CD4-positive, alpha-beta T cell treated with Interferon gamma for 1 hour (primary cell): ENCODE measurements at places on chromosomes 7 and 10.

GRCh38 chr10:1130995-1131790, 75.0 kb downstream of the WDR37 start:
- no peak for DNase-seq

- peak; percentile 59 for DNase-seq
Observed at GRCh38 chr7:143408686-143409561, at the start of gene EPHA1. Gene EPHA1, minus strand, starts transcription at chr7:143408856. Its CDS starts 51 bp downstream, at chr7:143408805.

DNA sequence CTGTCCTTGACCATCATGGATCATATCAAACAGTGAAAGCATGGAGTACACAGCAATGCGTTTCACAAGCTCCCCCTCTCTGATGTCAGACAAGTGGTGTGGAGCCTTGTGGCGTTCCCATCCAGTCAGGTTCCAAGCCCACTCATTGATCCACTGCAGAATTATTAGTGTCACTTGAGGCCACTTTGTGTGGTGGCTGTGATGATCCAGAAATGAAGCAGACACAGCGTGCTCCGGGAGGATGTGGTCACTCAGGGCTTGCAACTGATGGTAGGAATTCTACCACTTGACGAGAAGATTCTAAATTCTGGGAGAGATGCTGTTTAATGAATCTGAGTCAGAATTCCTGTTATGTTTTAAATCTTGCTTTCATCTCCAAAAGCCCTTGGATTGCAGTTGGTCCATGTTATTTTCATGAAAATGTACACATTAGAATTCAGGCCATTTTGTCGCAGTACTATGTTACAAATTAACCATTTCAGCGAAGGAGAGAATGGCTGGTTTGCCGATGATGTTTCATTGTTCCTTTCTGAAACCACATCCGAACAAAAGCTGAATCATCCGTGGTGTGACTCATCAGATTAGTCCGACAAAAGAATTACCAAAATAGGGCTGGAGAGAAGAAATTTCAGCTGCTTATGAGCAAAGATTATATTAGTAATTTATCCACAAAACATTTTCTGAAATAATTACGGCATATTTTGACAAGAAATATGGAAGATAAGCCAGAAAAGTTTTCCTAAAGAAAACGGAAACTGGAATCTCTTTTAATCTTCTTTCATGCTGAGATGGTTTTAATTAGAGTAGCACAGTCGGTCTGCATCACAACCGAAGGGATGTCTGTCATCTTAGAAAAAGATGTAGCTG, 48.1 kb downstream of the INSYN2A start:
- no peak for DNase-seq

DNA sequence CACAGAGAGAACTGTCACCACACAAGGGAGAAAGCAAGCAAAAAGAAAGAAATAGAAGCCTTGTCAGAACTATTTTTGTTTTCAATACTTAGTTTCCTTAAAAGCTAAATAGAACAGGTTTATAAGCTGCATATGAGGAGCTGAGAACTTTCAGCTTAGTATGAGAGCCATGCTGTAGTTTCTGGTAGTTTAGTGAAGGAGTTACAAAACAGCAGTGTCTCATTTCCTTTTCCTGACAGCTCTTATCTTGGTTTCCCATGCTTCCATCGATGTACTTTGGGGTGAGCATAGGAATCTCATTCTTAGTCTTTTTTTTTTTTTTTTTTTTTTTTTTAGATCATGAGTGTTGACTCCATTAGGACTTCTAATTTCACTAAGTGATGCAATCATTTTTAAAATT, 8.6 kb upstream of the CHRM2 start:
- no peak for DNase-seq

GRCh38 chr7:2034291-2035201, 198.2 kb downstream of the MAD1L1 start:
- DNase-seq: no peak

- DNase-seq: no peak
Observed at GRCh38 chr10:341081-341740, 206.0 kb downstream of the ZMYND11 start.

GRCh38 chr7:150962290-150962552, 15.9 kb downstream of the KCNH2 start:
- no peak for DNase-seq

- DNase-seq: no peak
Observed at GRCh38 chr10:124242365-124242764, 149.0 kb upstream of the CHST15 start.

DNA sequence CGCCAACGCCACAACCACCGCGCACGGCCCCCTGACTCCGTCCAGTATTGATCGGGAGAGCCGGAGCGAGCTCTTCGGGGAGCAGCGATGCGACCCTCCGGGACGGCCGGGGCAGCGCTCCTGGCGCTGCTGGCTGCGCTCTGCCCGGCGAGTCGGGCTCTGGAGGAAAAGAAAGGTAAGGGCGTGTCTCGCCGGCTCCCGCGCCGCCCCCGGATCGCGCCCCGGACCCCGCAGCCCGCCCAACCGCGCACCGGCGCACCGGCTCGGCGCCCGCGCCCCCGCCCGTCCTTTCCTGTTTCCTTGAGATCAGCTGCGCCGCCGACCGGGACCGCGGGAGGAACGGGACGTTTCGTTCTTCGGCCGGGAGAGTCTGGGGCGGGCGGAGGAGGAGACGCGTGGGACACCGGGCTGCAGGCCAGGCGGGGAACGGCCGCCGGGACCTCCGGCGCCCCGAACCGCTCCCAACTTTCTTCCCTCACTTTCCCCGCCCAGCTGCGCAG, 424 bp downstream of the EGFR start:
- no peak for DNase-seq

DNA sequence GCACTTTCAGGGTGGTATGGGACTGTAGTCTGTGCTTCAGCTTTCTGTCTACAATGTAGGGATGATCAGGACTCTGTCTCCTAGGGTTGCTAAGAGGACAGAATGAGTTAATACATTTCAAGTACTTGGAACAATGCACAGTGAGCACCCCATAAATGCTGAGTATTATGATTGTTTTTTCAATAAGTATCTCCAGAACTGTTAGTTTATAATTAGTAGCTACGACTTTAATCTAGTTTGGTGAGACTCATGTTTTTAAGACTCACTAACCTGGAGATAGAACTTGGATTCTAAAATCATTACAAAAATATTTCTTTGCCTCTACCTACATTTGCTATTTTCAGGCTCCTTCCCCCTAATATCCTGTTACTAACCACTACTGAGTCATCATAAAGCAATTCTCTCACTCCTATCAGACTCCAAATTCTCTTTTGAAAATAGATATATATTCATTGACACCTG, 95.3 kb downstream of the CPED1 start:
- no peak for DNase-seq

- no peak for DNase-seq
Observed at GRCh38 chr7:135843214-135843613, 94.6 kb upstream of the FAM180A start.

GRCh38 chr10:72418679-72419078, 64.0 kb upstream of the DNAJB12 start:
- no peak for DNase-seq

GRCh38 chr10:101295261-101295660, 58.7 kb upstream of the BTRC start:
- DNase-seq: no peak

DNA sequence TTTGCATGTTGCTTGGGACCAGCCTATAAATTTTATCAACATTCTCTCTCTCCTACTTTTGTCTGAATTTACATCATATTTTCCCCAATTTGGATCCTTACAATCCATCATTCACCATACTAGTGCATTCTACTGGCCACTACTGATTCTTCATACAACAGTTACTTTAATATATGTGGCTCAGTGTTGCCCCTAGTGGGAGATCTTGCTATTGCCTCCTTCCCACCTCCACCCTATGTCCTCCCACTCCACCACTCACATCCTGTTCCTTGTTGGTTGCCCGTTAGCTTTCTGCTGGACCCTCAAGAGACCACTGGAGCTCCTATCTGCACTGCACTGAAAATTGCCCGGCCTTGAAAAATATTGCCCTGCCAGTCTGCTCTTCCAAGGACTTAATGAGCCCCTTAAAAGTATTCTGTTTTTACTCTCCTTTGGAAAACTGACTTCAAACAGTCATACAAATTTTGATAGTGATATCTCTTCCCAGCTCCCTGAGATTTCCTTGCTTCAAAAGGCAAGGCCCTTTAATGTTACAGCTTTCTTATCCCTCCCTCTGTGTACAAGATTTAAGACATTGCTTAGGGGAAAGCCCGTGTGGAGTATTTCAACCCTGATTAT, 243.2 kb upstream of the TMEM229A start:
- DNase-seq: no peak

DNA sequence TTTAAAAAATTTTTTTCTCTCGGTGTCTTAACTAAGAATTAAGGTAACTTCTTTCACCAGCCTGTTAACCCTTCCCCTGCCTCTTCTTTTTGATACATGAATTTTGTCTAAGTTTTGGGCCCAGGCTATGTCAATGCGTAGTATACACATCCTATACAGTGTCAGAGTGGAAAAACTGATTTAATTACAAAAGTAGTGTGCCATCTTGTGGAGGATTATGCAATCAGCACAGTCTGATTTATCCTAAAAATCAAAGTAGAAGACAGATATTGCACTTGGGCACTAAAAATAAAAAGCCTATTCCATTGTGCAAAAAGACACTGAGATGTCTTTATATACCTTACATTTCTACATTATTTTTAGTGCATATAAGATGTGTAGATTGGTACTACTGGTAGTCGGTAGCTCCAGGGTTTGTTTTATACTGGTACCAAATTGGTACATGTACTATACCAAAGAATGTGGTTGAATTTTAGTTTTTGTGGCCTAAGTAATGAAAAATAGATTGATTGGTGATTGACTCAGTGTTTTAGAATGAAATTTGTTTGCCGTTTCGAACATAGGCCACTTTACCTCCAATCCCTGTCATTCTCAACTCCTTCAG, 96.6 kb downstream of the MKLN1 start:
- no peak for DNase-seq

GRCh38 chr10:5560142-5560816, 35.5 kb downstream of the CALML3 start:
- DNase-seq: no peak

- no peak for DNase-seq
Observed at GRCh38 chr7:46214526-46214925, 293.5 kb upstream of the IGFBP3 start.

DNA sequence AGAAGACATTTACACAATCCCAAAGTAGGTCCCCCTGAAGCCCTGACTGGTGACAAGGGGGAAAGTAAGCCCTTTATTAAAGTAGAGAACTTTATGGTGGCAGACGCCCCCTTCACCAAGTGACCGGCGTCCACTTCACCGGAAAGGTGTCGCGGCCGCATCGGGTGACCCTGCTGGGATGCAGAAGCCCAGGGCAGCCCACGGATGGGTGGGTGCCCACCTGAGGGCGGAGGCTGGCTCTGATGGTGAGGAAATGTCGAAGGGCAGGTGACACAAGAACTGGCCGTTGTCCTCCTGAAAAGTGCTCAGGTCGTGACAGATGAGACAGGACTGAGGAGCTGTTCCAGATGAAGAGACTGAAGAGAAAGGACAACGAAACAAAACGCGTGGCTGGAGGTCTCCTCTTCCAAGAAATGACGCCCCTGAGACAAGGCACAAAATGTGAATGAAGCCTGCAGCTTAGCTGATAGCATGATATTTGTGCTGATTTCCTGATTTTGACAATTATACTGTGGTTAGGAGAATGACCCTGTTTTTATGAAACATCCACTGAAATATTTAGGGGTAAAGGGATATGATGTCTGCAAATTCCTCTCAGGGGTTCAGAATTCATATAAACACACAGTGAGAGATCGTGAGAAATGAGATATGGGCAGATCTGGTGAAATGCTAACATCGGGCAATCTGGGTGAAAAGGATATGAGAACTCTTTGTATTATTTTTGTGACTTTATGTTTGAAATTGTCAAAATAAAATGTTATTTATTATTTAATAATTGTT, 123.9 kb downstream of the PRKAG2 start:
- DNase-seq: no peak

DNA sequence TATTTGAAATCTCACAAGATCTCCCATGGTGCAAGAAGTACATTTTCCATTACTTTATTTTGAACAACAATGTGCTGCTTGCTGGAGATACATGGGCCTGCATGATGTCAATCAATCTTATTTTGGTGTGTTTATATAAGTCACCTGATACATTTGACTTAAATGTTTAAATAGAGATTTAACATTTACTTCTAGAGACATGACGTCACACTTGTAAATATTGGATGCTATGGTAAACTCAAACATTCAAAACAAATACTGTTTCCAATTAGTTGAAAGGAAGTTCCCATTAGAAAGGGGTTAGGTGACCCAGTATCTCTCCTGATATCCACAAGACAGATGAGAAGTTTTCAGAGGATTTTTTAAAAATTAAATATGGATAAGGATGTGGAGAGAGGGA, 214.5 kb downstream of the NSUN6 start:
- DNase-seq: no peak

DNA sequence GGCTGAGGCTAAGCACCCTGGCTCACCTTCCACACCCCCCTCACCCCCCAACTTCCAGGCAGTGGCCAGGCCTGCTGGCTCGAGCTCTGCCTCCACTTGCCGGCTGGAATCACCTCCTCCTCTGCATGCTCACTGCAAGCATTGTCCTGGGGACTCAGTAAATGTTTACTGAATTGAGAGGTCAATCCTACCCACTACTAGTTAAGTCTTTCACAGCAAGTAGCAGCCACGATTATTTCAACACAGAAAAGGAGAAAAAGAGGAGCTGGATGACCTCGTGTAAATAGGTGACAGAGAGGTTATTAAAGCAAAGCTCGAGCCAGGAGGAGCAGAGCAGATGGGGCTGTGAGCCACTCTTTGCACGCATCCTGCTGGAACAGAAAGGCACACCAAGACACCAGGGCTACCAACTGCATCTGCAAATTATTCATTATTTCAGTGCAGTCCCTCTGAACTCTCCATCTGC, 32.1 kb downstream of the HIPK2 start:
- DNase-seq: no peak

DNA sequence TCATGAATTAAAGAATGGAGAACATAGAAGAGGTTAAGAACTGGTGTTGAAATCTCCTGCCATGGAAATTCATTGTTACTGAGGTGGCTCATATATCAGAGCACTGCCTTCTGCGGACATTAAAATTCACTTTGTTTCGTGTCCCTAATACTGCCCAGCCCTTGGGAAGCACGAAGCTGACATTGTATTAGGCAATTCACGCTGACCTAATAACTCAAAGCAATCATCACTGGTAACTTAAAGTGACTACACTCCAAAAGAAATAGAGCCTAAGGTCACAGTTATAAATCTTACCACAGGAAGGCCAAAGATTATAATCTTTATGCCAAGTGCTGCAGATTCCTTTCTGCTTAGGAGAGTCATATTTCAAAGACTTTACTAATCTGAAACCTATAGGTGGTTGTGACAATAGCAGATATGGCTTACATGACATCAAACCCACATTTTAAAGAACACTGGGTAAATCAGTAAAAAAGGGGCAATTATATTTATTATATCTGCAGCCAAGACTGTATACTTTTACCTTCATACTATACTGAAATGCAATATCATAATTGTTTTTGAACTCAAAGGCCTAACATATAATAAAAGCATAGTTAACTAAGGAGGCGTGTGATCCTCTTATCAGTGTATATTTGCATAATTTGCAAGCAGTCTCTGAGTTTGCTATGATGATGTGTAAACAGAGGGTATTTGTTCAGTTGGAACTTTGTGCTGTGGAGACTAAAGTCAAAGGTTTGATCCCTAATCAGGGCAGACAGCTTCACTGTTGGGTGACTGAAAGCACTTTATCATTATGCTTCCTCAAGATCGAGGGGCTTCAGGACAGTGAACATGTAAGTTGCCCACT, 51.9 kb upstream of the CAPZA2 start:
- DNase-seq: no peak

GRCh38 chr10:70571636-70572439, 30.7 kb downstream of the PRF1 start:
- no peak for DNase-seq
